Renal cortex interstitium (tissue), 15 donors: ENCODE measurements at places on chromosomes 13 and 19.

GRCh38 chr19:9995084-9995483 is 15.2 kb downstream of the COL5A3 start:
- DNase-seq, result no peak

GRCh38 chr13:102325321-102325720 is 76.5 kb downstream of the FGF14 start:
- DNase-seq, result no peak

DNA sequence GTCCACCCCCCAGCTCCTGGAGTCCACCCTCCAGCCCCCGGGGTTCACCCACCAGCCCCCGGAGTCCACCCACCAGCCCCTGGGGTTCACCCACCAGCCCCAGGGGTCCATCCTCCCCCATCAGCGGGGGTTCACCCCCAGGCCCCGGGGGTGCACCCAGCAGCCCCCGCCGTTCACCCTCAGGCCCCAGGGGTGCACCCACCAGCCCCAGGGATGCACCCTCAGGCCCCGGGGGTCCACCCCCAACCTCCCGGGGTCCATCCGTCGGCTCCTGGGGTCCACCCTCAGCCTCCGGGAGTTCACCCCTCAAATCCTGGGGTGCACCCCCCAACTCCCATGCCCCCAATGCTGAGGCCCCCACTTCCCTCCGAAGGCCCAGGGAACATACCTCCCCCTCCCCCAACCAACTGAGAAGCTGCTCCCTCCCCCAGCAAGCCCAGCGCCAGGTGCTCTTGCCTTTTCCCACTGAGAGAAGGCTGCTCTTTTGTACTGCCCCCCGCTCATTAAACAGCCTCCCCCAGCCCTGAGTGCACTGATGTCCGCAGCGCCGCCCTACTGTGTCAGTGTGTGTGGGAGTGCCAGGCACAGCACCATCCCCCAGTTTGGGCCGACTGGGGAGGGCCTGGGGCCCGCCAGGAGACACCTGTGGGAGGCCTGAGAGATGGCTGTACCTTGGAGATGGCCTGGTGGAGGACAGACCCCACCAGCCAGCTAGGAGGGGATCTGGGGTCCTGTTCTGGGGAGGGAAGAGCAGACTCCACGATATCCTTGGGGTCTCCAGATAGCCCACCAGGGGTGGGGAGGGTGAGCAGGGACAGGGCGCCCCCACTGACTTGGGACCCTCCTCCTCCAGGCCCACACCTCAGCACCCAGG is 750 bp upstream of the AMH start:
- no peak for DNase-seq

- no peak for DNase-seq
Observed at GRCh38 chr13:94080527-94080926, 399.0 kb downstream of the DCT start.

DNA sequence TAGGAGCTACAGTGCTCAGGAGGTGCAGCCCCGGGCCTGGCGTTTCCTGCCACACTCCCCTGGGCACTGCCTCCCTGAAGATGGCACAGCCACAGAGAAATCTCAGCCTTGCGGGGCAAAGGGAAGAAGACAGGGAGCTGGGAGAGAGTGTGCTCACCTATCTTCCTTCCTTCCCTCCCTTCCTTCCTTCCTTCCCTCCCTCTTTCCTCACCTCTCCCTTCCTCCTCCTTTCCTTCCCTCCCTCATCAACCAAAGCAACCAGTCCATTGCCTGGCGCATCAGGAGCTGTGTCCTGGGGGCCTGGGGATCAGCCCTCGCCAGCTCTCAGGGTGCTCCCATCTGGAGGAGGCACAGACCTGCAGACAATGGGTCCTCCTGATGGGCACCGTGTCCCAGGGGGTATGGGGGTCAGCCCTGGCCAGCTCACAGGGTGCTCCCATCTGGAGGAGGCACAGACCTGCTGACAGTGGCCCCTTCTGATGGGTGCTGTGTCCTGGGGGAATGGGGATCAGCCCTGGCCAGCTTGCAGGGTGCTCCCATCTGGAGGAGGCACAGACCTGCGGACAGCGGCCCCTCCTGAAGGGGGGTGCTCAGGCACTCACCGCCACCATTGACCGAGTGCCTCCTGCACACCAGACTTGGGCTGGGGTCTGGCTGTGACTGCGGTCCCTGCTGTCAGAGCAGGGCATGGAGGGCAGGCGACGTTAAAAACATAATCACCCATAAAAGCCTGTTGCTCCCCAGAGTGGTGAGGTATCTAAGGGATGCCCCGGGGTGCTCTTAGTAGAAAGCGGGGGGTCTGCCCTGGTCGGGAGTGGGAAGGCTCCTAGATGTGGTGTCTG is 120.2 kb downstream of the URI1 start:
- no peak for DNase-seq

- DNase-seq, result no peak
Observed at GRCh38 chr13:43239275-43239840, 216.0 kb downstream of the DNAJC15 start.

DNA sequence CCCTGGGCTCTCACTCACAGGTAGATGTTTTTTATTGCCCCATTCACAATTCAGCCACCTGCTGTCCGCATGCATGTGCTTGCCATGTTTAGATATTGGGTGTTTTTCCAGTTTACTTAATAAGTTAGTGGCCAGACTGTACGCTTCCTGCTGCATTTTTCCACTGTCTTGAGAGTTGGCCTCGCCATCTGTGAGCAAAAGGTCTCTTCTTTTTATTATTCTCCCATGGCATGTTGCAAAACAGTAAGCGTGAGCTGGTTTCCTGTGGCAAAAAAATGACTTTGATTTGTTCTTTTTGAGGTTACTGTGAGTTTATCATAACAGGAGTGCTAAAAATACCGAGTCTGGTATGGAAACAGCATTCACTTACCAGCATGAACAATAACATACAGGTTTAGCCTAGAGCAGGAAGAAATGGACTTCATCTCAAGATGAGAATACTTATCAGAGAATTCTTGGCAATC is 46.0 kb downstream of the SAE1 start:
- DNase-seq, result no peak

- DNase-seq, result no peak
Observed at GRCh38 chr19:16375157-16375935, 50.7 kb downstream of the KLF2 start.
